ENCODE measurements at places on chromosomes 5 and 9.
A peak's percentile ranks its signal among the peaks of the same experiment; 100 is the strongest.

DNA sequence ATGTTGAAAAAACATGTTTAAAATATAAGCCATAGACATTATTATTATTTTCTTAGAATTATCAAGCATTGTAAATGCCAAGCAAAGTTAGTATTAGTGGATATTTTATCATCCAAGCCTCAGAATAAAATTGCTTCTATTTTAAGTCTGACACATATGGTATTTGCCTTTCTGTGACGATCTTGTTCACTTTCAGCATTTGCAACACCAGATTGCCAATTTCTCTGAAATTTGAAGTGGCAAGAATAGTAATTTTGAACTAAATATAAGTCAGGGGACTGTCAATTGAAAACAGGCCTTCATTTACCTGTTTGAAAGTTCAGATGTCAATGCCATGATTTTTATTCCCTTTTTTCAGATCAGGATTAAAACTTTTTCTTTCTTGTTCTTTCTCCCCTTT, 1233.6 kb upstream of the CDH18 start:
- no peak for DNase-seq

- DNase-seq = no peak
Measured at GRCh38 chr9:130028493-130029222, 14.3 kb downstream of the FNBP1 start.

DNA sequence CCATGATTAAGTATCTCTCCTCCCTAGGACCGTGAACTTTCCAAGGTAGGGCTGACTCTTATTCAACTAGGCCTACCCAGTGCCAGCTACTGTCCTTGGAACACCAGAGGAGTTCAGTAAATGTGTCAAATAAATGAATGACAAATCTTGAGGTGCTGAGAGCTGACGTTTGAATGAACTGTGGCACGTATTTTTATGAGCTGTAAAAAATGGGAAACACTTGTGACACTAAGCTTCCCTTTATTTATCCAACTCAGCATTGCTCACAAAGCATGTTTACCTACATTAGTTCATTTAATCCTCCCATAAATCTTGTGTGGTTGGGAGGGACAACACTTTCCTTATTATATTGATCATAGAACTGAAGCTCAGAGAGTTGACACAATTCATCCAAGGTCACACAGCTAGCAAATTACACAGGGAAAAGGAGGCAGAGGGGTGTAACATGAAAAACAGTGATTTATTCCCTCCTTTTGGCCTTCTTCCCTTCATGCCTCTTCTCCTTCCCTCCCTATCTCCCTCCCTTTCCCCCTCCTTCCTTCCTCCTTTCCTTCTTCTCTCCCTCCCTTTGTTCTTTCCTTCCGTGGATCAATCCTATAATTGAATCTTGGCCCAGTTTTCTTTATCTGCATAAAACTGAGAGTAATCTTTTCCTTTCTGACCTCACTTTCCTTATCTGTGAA, 412.6 kb downstream of the DMRT2 start:
- no peak for DNase-seq

DNA sequence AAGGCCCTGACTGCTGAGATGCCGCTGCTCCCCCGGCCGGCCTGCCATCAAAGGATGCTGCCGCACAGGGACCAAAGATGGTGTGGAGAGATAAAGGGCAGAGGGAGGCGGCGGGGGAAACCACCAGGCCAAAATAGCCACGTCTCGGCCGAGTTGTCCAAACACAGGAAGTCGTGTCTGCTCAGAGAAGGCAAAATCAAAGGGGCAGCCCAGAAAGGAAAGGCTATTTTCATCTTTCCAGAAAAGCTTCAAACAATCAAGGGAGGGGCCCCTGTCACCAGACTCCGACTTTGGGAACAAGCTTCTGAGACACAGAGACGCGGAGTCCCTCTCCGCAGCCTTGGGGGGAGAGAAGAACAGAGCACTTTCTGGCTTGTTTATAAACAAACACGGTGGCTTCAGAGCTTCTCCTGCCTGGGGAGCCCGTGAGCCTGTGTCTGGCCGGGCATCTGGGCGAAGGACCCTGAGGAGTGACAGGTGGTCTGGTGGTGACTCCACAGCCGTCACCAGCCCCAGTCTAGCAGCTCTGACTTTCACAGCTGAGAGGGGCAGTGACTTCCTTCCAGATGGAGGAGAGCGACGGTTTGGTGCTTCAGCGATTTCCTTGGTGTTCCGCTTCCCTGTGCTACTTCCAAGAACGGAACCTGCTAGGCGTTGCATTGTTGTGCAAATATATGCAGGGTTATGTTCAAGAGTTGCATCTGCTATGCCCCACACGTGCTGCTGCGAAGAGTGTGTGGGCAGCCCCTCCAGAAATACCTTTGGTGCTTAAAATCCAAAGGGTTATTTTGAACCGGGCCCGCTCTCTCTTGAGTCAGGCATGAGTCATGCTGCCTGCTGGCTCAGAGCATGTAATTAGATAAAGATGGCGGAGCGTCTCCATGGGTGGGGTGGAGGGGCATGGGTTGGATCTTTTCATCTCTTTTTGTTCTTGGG, 24.0 kb downstream of the ADAMTSL2 start:
- peak; percentile 80 for DNase-seq

DNA sequence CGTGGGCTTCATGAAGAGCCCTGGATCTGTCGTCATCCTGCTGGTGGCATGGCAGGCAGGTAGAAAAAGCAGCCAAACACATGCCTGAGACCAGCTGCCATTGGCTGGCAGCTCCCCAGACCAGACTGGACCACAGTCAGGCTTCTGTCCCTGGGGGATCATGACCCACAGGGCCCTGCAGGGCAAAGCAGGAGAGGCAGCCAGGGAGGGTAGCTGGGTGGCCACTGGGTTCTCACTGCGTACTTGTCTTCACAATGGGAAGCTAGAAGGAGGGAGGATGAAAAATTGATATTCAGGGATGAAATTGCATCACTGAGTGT, 67.8 kb upstream of the GARNL3 start:
- no peak for DNase-seq

- DNase-seq = no peak
Measured at GRCh38 chr9:27436234-27436633, 87.9 kb upstream of the IFNK start.

- DNase-seq = no peak
Measured at GRCh38 chr9:120862452-120862851, 14.5 kb downstream of the PHF19 start.

- DNase-seq = no peak
Measured at GRCh38 chr5:154709368-154710305, 45.5 kb upstream of the LARP1 start.

DNA sequence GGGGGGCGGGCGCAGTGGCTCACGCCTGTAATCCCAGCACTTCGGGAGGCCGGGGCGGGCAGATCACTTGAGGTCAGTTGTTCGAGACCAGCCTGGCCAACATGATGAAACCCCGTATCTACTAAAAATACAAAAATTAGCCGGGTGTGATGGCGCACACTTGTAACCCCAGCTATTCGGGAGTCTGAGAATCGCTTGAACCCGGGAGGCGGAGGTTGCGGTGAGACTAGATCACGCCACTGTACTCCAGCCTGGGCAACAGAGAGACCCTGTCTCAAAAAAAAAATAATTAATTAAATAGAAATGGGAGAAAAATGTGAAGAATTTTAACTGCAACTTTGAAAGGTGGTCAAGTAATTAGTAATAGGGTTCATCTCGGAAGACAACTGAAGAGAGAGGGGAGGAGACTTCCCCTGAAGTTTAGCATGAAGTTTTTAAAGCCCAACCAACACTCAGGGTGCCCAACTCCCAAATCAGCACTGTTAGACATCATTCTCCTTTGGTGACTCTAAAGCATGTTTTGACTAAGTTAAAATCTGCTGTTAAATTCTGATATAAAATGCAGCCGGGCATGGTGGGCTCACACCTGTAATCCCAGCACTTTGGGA, 1.4 kb upstream of the CSNK1A1 start:
- DNase-seq = no peak

DNA sequence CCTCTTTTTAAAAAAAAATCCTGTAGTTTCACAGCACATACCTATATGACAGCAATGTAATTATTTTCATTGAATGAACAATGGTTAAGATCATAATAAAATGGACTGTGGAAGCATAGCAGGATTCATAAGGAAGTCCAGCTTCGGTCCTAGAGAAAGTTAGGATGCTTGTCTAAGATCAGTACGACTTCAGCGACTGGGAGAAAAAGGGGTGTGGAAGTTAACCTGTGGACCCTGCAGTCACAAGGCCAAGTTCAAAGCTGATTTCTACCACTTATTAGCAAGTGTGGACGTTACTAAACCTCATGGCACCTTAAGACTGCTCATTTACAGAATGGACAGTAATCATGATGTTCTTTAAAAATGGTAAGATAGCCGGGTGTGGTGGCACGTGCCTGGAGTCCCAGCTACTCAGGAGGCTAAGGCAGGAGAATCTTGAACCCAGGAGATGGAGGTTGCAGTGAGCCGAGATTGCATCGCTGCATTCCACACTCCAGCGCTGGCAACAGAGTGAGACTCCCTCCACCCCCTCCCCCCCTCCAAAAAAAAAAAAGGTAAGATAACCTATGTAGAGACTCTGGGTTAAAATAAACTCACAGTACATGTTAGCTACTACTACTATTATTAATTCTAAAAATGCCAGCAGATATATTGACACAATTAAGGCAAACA, 71.6 kb upstream of the PCA3 start:
- DNase-seq = no peak

- DNase-seq = no peak
Measured at GRCh38 chr9:106324053-106324585, 538.8 kb upstream of the ZNF462 start.

- DNase-seq = no peak
Measured at GRCh38 chr5:135561266-135561665, 17.5 kb downstream of the CXCL14 start.

GRCh38 chr5:139745800-139746690, 49.6 kb upstream of the PSD2 start:
- DNase-seq = peak; percentile 77

DNA sequence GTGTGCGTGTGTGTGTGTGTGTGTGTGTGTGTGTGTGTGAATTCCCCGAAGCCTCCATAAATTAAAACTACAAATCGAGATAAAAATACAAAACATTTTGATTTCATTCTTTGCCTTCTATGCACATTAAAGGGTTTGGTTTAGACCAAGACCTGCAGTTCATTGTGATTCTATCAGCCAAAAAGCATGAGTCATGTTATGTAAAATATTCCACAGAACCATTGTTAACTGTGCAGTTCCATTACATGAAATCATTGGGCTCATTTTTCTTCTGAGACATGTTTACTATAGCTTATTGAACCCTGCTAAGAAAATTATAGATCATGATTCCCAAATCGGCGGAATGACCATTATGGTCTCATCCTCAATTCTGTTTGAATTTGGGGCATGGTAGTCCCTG, 11.7 kb downstream of the CAVIN4 start:
- DNase-seq = peak; percentile 38

All from cardiac fibroblast (primary cell).